ENCODE measurements at places on chromosomes 12 and 14.

DNA sequence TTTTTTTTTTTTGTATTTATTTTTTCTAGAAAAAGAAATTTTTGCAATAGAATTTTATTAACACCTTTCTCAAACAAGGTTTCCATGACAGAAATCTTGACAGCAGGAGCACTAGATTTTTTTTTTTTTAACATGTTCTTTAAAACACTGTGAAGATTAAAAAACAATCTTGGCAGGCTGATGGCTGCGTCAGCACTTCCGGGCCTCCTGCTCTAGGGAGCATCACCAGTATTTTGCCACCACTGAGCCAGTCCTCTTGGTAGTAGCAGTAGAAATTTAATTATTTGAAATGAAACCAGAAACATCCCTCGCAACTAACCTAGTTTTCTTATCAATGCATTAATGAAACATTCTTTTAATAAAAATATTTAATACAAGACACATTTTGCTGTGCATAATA lies 99.6 kb downstream of the APAF1 start:
- DNase-seq = no peak

DNA sequence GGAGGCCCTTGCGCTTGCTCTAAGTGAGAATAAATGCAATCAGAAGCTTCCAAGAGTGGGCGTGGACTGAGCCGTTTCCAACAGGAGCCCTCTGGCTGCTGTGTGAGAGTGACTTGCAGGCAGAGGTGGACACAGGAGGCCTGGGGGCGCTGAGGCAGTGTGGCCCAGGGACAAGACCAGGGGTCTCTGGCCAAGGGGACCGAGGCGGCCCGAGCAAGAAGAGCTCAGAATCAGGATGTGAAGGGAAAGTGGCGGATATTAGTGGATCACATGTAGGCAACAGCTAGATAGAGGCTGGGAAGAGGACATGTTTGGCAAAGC lies 8.6 kb downstream of the RIMBP2 start:
- no peak for DNase-seq

GRCh38 chr12:132143336-132144071 lies 615 bp downstream of the DDX51 start:
- no peak for DNase-seq

DNA sequence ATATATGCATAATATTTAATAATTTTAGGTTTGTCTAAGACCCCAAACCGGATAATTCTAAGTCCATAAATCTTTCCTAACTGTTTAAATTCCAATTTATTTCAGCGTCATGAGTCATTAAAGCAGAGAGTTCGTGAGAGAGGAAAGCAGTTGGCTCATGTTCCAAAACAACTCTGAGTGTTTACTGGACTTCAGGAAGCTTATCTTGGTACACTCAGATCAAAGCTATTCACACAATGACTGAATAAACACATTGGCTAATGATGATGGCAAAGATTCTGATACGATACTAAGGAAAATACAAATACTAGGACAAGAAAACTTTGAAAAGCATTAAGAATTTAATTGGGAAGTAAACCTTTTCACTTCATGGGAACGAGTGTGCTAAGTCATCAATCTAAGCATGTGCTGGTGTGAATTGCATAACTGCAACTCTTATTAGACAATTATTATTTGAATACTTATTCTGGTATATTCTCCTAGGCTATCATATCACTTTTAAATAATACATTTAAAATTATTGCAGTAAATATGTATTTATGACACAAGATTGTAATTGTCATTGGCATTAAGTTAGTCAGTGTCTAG lies 34.8 kb upstream of the CLEC14A start:
- DNase-seq = no peak

DNA sequence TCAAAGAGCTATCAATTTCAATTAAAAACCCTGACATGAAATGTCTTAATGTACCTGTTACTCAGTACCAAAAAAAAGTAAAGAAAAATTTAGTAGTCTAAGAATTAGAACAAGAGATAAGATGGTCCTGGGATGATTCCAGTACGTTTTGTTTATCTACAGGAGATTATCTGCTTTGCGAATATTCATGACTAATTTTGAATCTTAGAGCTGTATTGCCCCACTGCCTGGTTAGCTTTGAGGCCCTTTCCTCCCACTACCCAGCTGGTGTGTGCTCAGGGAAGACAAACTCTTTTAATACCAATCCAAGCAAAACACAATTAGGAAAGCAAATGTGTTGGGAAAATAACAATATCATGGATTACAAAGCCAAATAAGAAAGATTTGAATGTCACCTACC lies 263.5 kb downstream of the FOXG1 start:
- DNase-seq = no peak

GRCh38 chr12:113955109-113955970 lies 10.8 kb downstream of the RBM19 start:
- no peak for DNase-seq

DNA sequence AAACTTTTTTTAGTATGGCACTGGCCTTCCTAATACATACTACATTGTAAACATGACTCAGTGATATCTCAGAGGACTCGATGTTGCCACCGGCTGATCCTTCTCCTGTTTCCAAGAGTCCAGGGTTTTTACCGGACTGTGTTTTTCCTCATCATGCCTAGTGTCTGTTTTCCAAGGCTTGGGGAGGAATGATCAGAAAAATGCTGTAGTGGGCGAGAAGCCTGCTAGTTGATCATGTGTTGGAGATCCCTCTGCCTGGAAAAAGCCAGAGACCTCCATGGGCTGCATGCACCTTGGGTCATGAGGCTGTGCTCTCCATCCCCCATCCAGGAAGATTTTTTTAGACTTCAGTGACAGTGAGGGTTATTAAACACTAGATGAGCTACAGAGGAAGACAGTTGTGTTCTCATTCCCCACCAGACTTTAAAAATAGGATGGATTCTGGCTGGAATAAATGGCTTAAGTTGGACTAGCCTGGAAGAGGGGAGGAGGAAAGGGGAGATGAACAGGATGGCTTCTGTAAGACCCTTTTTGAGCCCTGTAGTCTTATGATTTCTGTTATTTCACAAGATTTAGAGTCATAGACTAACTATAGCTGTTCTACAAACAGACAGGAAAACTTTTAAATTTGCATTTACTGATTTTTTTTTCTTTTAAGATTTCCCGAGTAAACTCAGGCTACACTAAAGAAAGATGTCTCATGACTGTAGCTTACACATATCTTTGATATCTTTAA lies 145.7 kb downstream of the SAMD4A start:
- DNase-seq = no peak

DNA sequence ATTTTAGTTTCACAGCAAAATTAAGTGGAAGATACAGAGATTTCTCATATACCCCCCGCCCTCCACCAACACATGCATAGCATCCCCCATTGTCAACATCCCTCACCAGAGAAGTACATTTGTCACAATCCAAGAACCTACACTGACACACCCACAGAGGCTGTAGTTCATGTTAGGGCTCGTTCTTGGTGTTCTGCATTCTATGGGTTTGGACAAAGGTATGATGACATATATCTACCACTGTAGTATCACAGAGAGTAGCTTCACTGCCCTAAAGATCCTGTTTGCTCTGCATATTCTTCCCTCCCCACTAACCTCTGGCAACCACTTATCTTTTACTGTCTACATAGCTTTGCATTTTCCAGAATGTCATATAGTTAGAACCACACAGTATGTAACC lies 444.6 kb upstream of the DCN start:
- no peak for DNase-seq

- DNase-seq = no peak
These were observed 21.8 kb downstream of the AHNAK2 start for GRCh38 chr14:104956290-104956890.

GRCh38 chr12:55721601-55722213 lies 1.5 kb downstream of the RDH5 start:
- no peak for DNase-seq
